ENCODE measurements at places on chromosomes 1 and 21.

- peak; percentile 63 for DNase-seq
Measured at GRCh38 chr1:18948048-18948912, 8.2 kb downstream of the IFFO2 start.

GRCh38 chr1:178237121-178237520, 143.2 kb downstream of the RASAL2 start:
- DNase-seq, result no peak

GRCh38 chr1:6185151-6185550, 5.0 kb upstream of the CHD5 start:
- DNase-seq, result no peak

DNA sequence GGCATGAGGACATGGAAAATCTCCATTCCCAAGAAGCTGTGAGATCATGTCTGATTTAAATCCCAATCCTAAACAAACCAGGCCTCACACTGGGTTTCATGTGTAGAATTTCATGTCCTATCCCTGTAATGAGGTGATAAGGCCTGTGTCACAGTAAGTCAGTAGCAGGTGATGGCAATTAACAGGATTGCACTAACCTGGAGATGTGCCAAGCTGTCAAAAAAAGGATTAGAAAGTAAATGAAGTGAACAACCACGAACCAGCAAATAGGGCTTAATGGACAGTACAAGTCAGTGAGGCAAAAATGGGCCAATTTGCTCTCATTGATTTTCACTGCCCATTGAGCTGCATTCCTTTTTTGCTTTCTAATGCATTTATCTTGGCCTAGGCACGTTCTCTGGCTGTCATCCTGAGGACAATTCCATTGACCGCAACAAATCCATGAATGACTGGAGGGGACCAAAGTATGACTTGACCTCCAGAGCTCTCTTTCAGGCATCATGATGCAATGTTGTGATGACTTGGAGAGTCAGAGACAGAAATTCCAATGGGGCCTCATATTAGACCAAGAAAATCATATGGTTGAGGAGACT, 673.6 kb upstream of the ADGRL2 start:
- no peak for DNase-seq

DNA sequence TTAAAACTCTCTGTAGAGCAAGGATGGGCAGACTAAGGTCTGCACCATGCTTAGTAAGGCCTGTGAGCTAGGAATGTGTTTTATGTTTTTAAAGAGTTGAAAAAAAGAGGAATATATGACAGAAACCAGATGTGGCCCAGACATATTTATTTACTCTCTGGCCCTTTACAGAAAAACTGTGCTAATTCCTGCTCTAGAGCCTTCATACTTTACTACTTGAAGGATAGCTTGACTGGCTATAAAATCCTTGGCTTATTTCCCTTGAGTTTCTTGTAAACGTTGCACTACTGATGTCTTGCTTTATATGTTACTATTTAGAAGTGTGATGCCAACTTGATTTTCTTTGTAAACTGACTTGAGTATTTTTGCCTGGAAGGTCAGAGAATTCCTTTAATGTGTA, 33.5 kb downstream of the CTBS start:
- no peak for DNase-seq

- DNase-seq, result no peak
Measured at GRCh38 chr21:38675182-38675824, 130.4 kb upstream of the ETS2 start.

DNA sequence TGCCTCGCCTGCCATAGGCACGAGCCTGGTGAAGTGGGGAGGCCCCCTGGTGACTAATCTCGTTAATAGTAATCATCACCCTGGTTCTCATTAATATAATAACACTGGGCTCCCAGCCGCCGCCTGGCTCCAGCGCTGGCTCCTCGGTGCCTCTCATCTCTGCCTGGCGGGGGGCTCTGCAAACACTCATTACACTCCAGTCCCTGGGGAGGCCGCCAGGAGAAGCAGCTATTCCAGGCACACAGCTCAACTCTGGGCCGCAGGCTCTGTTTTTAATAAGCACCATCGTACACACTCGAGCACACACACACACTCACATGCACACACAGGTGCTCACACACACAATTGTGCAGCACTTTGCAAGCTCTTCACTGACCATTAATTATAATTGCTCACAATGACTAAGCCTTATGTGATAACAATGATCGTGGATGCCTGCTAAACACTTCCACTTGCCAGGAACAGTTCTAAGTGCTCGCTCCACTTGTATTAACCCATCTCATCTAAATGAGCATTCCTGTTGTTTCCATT, 52.2 kb downstream of the SDC3 start:
- no peak for DNase-seq

DNA sequence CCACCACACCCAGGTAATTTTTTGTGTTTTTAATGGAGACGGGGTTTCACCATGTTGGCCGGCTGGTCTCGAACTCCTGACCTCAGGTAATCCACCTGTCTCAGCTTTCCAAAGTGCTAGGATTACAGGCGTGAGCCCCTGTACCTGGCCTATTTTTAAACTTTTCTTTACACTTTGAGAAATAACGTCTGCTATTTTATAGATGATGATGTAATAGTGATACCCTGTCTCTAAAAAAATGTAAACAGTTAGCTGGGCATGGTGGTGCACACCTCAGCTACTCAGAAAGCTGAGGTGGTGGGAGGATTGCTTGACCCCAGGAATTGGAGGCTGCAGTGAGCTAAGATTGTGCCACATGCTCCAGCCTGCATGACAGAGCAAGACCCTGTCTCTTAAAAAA, 47.9 kb downstream of the RALGPS2 start:
- DNase-seq, result no peak

- peak; percentile 92 for DNase-seq
Measured at GRCh38 chr1:29271724-29272123, 35.4 kb downstream of the PTPRU start.

- DNase-seq, result no peak
Measured at GRCh38 chr21:33449616-33450015, 30.2 kb downstream of the TMEM50B start.

GRCh38 chr1:205046870-205047269, 3.9 kb downstream of the CNTN2 start:
- DNase-seq, result no peak

GRCh38 chr1:65388908-65389695, 31.4 kb upstream of the LEPR start:
- DNase-seq, result no peak

GRCh38 chr21:43925609-43926008, 60.6 kb downstream of the AGPAT3 start:
- DNase-seq, result peak; percentile 58

DNA sequence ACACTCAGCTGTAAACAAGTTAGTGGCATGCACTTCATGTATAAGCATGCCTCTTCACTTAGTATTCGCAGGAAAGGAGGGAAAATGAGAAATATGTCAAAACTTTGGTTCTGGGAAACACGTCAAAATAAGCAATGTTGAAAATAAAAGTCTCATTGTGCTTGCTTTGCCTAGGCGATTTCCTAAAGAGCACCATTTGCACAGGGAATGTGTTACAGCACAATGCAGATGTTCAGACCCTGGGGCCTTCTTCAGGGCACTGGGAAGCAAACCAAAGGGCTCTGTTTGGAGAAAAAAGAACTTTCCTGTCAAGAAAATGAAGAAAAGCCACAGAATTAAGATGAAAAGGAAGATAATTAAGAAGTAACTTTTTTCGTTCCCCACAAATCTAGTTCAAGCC, 98.6 kb upstream of the PLD5 start:
- DNase-seq, result no peak

GRCh38 chr1:17239420-17239819, 9.5 kb upstream of the PADI3 start:
- DNase-seq, result no peak

DNA sequence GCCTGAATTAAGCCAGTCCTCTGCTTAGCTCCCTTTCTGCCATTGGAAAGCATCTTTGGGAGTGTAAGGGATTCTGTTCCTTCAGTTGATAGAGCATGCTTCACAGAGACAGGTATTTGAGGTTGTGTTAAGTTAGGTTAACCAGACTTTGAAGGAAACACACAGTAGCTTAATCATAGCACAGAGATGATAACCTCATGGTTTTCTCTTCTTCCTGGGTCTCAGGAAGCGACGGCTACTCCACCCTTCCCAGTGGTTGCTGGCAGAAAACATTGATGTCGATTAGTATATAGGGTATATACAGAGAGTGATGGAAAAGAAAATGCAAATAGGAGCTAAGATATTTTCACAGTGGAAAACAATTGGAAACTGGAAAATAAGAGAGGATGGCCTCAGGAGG, 42.0 kb downstream of the S1PR1 start:
- DNase-seq, result no peak

DNA sequence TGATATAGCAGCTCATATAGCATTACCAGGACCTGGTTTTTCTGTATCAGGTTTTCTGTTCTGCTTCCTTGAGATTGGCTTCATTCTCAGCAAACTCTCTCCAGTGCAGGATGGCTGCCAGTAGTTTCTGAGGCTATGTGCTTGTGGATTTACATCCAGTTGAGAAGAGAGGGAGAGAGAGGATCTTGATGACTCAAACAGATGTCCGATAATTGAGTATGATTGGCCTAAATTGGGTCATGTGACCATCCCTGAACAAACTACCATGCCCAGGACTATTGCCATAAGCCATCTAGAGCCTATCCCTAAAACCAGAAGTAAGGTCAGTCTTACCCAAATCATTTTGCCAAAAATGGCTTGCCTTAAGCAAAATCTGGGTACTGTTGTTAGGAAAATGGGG, 18.1 kb upstream of the PSMA5 start:
- DNase-seq, result no peak

- DNase-seq, result no peak
Measured at GRCh38 chr1:212555426-212555825, 53.1 kb upstream of the ATF3 start.

GRCh38 chr1:155018617-155019348, 14.8 kb downstream of the DCST2 start:
- DNase-seq, result no peak

GRCh38 chr1:53656747-53657530, 82.0 kb downstream of the GLIS1 start:
- DNase-seq, result no peak

DNA sequence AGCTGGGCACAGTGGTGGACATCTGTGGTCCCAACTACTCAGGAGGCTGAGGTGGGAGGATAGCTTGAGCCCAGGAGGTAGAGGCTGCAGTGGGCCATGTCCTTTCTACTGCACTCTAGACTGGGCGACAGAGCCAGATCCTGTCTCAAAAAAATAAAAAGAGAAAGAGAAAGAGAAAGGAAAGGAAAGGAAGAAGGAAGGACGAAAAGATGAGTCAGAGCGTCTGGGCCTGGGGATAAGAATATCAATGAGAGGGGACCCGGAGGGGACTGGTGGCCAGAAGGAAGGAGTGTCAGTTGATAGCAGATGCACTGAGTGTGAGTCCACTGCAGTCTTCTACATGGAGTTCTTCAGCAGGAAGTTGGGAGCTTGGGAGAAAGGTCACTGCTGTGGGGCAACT, 75.6 kb downstream of the SYT6 start:
- DNase-seq, result no peak

GRCh38 chr1:157089789-157090188, 9.8 kb downstream of the ETV3L start:
- DNase-seq, result no peak

- peak; percentile 78 for DNase-seq
Measured at GRCh38 chr1:232319072-232319471, 310.9 kb downstream of the SIPA1L2 start.

- no peak for DNase-seq
Measured at GRCh38 chr1:75211648-75212047, 77.5 kb downstream of the LHX8 start.

GRCh38 chr1:16164213-16165072, 8.6 kb upstream of the EPHA2 start:
- DNase-seq, result no peak

DNA sequence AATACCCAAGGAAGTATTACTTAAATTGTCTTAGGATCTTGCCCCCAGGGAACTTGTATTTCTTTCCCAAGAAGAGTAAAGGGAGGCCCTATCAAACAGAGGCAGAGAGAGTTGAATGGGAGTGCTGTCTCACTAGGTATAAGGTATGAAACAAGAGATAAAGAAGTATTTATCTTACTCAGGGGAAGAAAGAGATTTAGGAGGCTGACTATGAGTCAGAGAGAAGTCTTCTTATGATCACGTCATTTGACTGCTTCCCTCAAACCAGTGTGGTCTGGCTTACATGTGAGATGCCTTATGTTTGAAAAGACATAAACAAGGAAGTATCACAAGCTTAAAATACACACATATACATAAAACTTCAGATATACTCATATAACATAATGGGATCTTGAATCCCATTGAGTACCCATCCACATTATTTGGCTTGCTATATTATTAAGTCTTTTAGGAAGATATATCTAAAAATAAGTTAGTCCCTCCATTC, 29.6 kb downstream of the DUSP10 start:
- no peak for DNase-seq

GRCh38 chr1:149931212-149931790, 3.7 kb upstream of the SF3B4 start:
- DNase-seq, result no peak

GRCh38 chr1:28971980-28972771, 57.8 kb downstream of the EPB41 start:
- no peak for DNase-seq

DNA sequence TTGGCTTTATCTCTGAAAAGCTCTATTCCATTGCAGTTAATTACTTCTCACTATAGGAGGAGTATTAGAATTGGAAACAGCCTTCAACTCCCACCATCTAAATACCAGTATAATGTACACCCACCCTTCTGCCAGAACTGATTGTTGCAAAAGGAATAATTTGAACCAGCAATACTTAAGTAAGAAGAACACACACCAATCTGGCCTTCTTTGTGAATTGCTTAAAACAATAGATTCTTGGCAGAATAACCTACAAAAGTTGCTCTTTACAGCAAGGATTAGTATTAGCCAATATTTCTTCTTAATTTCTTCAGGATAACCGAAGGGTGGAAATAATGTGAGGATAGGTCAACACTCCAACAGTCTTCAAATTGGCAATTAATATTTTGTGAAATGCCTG, 54.9 kb upstream of the ADAMTS5 start:
- no peak for DNase-seq

- no peak for DNase-seq
Measured at GRCh38 chr1:36408479-36408878, 10.8 kb upstream of the LSM10 start.

DNA sequence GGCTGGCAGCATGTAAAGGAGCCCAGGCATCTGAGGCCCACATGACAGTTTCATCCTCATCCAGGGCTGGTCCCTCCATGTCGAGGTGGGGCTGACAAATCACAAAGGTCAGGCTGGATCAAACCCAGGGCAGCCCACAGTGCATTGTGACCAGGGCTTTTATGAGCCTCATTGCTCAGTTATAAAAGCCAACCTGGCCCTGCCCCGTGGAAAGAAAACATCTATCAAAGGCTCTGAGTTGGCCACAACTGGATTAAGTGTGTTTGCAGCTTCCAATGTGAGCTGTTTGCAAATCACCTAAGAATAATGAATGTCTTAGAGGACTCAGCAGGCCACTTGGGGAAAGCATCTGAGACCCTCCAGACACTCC, 45.4 kb downstream of the GRHL3 start:
- no peak for DNase-seq

DNA sequence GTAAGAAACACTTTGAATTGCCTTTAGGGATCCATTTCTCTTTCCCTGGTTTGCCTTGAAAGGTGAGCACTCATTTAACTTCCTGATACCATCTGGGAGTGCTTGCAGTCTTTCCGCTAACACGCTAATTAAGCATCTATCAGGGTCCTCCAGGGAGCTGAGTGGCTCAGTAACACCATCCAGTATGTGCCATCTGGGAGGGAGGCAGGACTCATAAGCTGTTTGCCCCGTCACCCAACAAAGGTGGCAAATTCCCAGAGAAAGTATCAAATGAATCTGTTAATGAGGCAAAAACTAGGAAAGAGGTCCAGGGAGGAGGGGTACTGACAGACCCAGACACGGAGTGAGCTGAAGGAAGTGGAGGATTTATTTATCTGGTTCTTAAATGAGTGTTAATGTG, 430.9 kb downstream of the HLX start:
- DNase-seq, result no peak

All from right cardiac atrium (tissue), 5 donors.